ENCODE measurements at places on chromosomes 1 and 21.

- DNase-seq = no peak
These were observed 134.9 kb upstream of the NRIP1 start for GRCh38 chr21:15199414-15200383.

DNA sequence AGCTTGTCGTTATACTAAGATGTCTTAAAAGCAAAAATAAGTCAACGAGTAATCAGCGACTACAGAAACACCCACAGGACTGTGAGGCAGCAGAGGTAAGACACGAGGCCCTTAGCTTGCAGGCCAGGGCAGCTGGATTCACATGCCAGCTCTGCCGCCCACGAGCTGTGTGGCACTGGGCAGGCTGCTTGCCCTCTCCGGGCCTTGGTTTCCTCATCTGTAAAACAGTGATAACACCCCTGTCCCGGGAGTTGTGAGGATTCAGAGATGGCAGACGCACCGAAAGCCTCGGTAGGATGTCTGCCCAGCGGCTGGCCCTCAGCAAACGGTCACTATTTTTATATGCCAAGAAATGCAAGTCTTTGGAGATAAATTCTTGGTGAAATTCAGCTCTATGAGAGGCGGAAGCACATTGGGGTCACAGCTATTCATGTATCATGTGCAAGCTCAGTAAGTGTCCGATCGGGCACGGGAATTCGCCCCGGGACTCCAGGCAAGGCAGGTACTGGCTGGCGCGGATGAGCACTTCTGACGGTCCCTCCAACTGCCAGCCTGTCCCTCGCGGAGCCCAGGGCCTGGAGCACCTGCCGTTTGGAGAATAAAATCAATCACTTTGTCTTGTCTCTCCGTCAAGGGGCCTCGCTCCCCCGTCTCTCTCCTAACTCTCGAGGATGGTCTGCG, 1.1 kb downstream of the C2CD2 start:
- no peak for DNase-seq

DNA sequence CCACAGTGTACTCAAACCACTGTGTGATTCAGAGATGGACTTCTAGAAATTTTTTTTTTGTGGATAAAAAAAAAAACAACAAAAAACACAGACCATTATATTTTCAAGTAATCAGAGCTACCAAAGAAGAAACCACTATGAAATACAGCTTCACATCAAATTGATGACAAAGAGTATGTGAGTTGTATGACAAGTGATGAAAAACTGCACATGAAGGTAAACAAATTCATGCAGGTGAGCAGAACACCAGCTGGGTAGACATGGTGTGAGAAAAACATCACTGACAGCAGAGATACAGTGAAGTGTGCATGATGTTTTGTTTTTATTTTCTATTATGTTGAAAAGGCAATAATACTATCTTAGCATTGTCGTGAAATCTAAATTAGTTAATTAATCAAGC, 8.0 kb upstream of the PTPRC start:
- DNase-seq = no peak

GRCh38 chr1:1326075-1326605, 1.5 kb downstream of the CPTP start:
- no peak for DNase-seq

- no peak for DNase-seq
These were observed 8.0 kb downstream of the CCDC17 start for GRCh38 chr1:45615885-45616284.

- DNase-seq = no peak
These were observed 11.6 kb upstream of the PTPN7 start for GRCh38 chr1:202172015-202172355.

- no peak for DNase-seq
These were observed 366.8 kb downstream of the PTBP2 start for GRCh38 chr1:97088391-97088790.

DNA sequence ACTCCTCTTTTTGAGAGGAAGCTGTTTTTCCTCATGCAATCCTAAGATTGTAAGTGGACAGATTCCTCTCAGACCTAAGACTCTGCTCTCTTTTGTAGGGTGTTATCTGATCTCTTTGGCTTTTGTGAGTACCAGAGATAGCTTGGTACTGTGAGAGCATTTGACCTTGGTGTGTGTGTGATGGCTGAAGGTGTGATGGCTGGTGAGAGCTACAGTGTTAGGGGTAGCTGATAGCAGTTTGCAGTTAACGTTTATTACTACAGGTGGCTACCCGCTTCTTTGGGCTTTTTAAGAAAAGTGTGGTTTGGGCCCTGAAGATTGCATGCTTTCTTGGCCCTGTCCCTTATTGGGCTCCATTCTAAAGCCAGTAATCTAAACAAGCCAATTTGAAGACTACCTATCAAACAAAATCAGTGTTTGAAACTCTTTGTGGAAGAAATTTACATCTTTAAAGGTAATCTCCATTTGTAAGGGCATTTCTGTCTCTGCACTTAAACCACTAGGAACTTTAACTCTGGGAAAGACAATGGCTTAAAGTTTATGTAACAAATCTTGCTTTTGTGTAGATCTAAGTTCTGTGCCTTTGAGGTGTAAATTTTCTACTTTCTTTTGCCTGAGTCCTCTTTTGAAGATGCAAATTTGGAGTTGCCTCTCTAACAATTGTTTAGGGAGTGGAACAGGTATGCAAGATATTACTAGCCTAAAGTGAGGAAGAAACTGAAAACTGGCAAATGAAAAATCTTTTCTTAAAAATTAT, 85.3 kb upstream of the SERBP1 start:
- no peak for DNase-seq

- DNase-seq = no peak
These were observed 80.5 kb upstream of the PRMT6 start for GRCh38 chr1:106975944-106976343.

DNA sequence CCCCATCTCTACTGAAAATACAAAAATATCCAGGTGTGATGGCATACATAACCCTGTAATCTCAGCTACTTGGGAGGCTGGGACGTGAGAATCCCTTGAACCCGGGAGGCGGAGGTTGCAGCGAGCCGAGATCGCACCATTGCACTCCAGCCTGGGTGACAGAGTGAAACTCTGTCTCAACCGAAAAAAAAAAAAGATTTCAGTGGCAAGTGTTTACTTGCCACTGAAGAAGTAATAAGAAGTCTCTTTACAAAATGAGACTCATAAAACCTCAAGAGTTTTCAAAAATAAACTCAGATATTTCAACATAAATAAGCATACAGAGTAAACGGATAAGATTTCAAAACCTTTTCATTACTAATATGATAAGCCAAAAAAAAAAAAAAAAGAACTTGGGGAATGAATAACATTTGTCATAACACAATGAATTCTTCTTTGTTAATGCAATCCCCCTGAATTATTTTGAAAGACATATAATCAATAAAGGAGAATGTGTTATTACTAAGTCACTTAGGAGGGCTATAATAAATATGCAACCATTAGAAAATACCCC, 34.2 kb upstream of the EXO1 start:
- no peak for DNase-seq

- no peak for DNase-seq
These were observed 18.3 kb upstream of the PSMB2 start for GRCh38 chr1:35659589-35659988.

DNA sequence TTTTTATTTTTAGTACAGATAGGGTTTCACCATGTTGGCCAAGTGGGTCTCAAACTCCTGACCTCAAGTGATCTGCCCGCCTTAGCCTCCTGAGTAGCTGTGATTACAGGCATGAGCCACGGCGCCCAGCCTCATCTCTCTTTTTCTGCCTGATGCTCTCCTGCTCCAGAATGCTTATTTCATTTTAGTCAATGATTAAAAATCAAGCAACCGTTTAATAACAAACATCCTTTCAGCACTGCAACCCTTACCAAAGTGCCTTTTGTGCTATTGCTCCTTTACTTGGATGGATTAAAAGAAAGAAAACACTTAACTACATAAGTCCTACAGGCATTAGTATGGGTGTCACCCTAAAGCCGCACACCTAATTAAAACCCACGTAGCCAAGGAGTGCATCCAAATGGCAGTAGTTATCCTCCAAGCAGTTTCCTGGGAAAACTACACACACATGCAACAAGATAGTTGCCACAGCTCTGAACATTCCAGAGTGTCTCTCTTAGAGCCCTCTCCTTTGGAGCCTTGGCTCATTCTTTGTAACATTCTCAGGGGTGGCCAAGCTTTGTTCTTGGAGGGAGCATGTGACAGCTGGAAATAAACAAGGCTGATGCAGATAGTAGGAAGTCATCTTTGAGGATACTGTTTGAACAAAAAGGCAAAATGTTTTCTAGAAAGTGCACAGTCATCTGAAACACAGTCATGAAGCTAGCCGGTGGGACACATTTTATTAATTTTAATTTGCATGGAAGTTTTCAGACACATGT, 51.2 kb downstream of the KCNJ15 start:
- DNase-seq = no peak

GRCh38 chr21:33945652-33946270, 30.2 kb upstream of the ATP5PO start:
- no peak for DNase-seq

DNA sequence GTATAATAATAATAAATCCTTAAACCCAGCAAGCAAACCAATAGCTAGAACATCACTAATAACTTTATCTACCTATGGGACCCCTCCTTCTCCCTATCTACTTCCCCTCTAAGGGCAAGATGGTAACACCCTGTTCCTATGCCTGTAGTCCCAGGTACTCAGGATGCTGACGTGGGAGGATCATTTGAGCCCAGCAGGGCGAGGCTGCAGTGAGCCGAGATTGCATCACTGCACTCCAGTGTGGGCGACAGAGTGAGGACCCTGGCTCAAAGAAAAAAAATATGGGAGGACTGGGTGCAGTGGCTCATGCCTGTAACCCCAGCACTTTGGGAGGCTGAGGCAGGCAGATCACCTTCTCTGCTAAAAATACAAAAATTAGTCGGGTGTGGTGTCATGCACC, 143.1 kb upstream of the SLC45A1 start:
- no peak for DNase-seq

DNA sequence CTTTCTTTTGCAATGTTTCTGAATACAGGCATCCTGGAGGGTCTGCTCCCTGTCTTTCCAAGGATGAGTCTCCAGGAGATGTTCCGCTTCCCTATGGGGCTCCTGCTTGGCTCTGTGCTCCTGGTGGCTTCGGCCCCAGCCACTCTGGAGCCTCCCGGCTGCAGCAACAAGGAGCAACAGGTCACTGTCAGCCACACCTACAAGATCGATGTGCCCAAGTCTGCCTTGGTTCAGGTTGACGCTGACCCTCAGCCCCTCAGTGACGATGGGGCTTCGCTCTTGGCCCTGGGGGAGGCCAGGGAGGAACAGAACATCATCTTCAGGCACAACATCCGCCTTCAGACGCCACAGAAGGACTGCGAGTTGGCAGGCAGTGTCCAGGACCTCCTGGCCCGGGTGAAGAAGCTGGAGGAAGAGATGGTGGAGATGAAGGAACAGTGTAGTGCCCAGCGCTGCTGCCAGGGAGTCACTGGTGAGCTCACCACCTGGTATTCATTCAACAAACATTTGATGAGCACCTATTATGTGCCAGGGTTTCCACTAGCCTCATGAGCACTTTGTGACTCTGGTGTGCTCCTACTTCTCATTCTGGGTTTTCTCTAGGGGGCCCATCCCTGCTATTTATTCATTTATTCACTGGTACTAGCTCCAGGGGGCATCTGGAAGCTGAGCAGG, 9.9 kb downstream of the TNN start:
- DNase-seq = no peak

DNA sequence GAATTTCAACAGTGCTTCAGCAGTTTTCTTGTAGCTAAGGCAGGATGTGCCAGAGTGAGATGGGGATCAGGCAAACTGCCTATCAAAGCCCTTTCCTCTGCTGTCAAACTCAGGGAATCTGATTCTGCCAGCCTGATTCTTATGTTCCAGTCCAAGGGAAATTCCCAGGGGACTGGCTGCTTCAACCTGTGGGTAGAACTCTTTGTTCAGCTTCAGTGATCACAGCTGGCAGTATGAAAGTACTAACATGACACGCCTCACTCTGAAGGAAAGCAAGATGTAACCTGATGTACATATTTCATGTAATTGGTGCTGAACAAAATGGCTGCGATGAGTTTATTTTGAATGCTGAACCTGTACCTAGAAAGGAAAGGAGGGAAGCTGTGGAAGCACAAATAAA, 40.1 kb upstream of the SLC5A9 start:
- DNase-seq = no peak

- no peak for DNase-seq
These were observed 86.8 kb downstream of the TGFBR3 start for GRCh38 chr1:91799159-91799558.

GRCh38 chr1:37606481-37607263, 10.9 kb upstream of the GNL2 start:
- DNase-seq = no peak

DNA sequence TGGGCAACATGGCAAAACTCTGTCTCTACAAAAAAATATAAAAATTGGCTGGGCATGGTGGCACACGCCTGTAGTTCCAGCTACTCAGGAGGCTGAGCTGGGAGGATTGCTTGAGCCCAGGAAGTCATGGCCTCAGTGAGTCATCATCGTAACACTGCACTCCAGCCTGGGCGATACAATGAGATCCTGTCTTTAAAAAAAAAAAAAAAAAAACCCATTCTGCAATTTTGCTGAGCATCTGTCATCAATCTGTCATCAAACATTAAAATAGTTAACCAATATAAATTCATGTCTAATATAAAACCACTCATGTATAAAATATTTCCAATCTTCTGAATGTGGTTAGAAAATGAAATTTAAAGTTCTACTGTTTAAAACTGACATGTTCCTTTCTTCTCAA, 56.9 kb downstream of the LPAR3 start:
- DNase-seq = no peak

DNA sequence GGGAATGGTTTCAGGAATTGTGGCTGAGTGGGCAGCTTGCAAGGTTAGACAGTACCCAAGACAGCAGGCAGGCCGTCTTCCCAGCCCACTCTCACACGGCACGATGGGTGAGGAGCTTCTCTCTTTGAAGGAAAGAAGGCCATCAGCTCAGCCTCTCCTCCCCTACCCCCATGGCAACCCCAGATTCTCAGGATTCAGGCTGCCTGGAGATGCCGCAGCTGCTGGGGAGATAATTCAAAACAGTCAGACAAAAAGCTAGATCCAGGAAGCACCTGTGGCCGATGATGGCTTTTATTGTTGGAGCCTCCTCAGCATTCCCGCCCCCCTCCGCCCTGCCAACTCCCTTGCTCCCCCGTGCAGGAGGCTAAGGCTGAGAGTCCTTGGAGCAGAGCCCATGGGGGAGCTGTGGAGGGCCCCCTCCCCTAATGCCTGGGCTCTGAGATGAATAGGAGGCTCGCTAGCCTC, 220.5 kb downstream of the TRABD2B start:
- DNase-seq = no peak

DNA sequence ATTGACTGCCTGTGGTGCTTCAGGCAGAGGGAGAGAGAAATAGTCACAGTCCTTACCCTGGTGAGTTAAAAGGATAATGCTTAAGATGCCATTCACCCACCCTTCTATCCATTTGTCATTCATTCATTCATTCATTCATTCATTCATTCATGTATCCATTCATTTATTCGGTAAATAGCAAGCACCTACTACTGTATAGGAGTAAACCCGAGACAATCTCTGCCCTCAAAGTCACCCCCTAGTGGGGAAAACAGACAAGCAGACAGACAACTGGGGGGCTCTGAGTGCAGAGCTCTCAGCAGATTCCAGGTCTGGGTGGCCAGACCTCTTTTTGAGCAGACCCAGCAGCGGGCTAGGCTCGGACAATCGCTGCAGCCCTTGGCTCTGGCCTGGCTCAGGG, 14.1 kb upstream of the ACTL8 start:
- DNase-seq = no peak

GRCh38 chr1:53341961-53342707, 14.3 kb upstream of the LRP8 start:
- no peak for DNase-seq

GRCh38 chr1:7107109-7107830, 322.0 kb downstream of the CAMTA1 start:
- no peak for DNase-seq

GRCh38 chr1:247210062-247210375, 38.2 kb upstream of the ZNF124 start:
- DNase-seq = no peak

GRCh38 chr1:58997637-58998036, 213.8 kb upstream of the JUN start:
- no peak for DNase-seq

Measured in GM13976 (cell line).